ENCODE measurements at places on chromosomes 12 and 14. TPM values are rescaled to one million over a fixed set of nuclear protein-coding genes. Genes with fewer than 3 reads are reported as not detected.

The CCDC198 gene
- 1.8 TPM for total RNA-seq

The COA8 gene
- total RNA-seq: 51.9 TPM

The ALX1 gene
- 4.4 TPM for total RNA-seq

The BICD1 gene
- 14.6 TPM for total RNA-seq

The SLC17A8 gene
- not detected for total RNA-seq

The TAS2R31 gene
- total RNA-seq: 0.27 TPM

The TPH2 gene
- not detected for total RNA-seq

The KRT4 gene
- 2.1 TPM for total RNA-seq

The INHBC gene
- total RNA-seq: not detected

The MGP gene
- not detected for total RNA-seq

The SAMD15 gene
- 2.6 TPM for total RNA-seq

The OTUB2 gene
- 2.9 TPM for total RNA-seq

The MAP1LC3B2 gene
- 1.3 TPM for total RNA-seq

The MMP17 gene
- total RNA-seq: 11.8 TPM

The RNASE8 gene
- not detected for total RNA-seq

The RIC8B gene
- total RNA-seq: 8.2 TPM

The TMPRSS12 gene
- not detected for total RNA-seq

The ARHGDIB gene
- total RNA-seq: 1.5 TPM

The ACRBP gene
- total RNA-seq: 0.13 TPM

The CLEC9A gene
- not detected for total RNA-seq

The RSRC2 gene
- total RNA-seq: 53.7 TPM

The TXNDC16 gene
- 0.78 TPM for total RNA-seq

All from A549 treated with dexamethasone at 1 μM for 4 hours (cell line).